SK-N-SH treated with all-trans-retinoic acid at 6 μM for 48 hours (cell line): ENCODE measurements at places on chromosomes 5 and 9.

- ATAC-seq: peak; percentile 79
These were observed 780.7 kb downstream of the NR2F1-AS1 start for GRCh38 chr5:92800365-92800764.

DNA sequence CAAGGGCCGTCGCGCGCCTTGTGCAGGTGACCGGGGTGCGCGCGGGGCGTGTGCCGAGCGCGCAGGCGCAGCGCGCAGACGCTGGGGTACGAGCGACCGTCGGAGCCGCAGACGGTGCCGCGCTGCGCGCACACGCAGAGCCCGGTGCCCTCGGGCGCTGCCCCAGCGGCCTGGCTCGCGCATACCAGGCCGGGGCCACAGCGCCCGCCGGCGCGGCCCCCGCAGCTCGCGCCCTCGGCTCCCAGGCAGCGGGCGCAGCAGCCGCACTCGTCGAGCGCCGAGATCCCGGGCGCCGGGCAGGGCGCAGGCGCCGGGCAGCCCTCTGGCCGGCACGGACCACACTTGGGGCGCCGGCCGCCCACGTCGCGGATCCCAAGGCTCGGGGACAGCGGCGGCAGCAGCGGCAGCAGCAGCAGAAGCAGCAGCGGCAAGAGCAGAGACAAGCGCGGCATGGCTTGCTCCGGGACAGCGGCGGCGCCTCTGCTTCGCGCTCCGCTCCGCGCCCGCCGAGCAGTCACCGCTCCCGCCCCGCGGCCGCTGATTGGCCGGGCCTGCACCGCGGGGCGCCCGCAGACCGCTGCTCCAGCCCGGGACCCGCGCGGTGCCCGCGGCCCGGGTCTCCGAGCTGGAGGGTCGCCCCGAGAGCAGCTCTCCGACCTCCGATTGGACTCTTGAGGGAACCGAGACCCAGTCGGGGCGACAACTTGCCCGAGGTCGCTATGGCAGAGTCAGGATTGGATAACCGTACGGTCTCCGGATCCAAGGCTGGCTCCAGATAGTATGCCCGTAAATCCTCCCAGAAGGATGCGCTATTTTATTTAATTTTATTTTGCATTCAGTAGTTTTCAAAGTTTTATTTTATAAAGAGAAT lies at the start of gene IGFBPL1:
Gene IGFBPL1, minus strand, starts transcription at position 482 of the 871 bp plus-strand sequence. Its CDS starts 30 bp downstream, at position 452.
- peak; percentile 62 for ATAC-seq

DNA sequence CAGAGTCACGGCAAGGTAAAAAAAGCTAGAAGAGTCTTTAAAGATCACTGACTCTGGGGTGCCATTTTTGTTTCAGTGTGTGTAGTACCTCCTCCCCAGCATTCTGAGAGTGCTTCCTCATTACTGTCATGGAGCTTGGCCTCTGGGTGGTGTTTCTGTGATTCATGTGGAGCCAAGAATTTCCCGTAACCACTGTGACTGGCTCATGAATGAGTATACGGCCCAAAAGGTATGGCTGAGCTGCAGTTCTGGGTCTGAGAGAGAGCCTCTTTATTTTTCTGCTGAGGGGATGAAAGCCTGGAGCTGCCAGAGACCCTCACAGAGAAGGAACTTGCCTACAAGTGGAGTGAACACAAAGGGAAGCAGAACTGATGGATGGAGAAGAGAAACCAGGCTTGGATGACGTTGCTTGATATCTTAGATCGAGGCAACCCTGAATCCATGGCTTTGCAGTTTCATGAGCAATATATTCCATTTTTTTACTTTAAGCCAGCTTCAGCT lies 85.6 kb downstream of the PTTG1 start:
- ATAC-seq: peak; percentile 45

GRCh38 chr9:131574730-131575640 lies 29.7 kb downstream of the PRRT1B start:
- no peak for ATAC-seq

GRCh38 chr9:70539526-70539925 lies 125.1 kb upstream of the KLF9 start:
- no peak for ATAC-seq

DNA sequence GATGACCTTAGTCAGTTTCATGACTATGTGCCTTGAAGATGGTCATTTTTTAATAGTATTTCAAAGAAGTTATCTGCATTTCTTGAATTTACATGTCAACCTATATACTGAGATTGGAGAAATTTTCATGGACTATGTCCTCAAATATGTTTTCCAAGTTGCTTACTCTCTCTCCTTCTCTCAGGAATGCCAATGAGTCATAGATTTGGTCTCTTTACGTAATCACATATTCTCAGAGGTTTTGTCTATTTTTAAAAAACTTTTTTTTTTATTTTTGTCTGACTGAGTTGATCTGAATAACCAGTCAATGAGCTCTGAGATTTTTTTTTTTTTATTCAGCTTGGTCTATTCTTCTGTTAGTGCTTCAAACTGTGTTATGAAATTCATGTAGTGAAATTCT lies 374.7 kb upstream of the GRIN3A start:
- ATAC-seq: no peak

DNA sequence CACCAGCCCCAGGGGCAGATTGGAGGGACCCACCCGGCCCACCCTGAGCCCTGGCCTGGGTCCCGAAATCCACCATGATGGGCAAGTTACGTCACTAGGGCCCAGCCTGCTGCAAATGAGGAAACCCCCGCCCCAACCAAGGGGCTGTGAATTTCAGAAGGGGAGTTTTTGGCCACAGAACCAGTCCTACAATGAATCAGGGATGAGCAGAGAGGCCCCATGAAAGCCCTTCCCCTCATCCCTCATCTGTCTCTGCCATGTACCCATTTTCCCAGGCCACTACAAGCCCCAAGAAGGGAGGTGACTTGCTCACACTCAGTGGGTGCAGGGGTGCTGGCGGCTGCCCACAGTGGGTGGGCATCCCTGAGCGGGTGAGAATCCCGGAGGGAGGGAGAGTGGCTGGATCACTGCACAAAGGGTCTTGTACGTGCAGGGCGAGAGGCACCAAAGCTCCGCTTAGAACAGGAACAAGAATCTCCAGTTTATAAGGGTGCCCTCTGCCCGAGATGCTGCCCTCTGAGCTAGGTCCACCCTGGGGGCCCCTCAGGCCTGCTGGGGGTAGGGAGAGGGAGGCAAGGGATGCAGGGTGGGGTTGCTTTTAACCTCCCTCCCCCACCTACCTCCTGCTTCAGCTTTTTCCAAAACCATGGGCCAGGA lies 10.4 kb upstream of the TCF7 start:
- no peak for ATAC-seq

- peak; percentile 51 for ATAC-seq
These were observed 6.4 kb upstream of the NOTCH1 start for GRCh38 chr9:136552117-136552703.

GRCh38 chr5:160369990-160370712 lies at the start of gene C1QTNF2:
TSS of gene C1QTNF2 (minus strand) at chr5:160370626. CDS start at chr5:160355011, 15,615 bp downstream.
- ATAC-seq: peak; percentile 92

DNA sequence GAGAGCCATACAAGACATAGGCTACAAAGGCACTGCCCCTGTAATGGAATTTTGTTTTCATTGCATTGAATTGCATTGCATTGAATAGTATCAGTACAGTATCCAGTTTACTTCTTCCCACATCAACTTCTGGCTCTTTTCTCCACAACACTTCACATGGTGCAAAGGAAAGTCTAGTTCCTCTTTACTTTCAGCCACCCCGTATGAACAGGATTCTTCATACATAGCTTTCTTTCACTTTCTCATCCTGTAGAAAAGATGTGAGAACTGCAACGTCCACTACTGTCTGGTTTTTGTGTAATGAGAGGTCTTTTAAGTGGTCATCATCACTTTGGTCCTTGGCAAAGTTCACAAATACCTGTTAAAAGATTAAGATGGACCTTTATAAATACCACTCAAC lies 20.2 kb downstream of the NIPSNAP3B start:
- no peak for ATAC-seq

- no peak for ATAC-seq
These were observed 656.2 kb upstream of the PTPRD start for GRCh38 chr9:11269036-11269435.

- ATAC-seq: peak; percentile 5; the same call in 2 of the 3 replicates
These were observed 599 bp downstream of the LYRM7 start for GRCh38 chr5:131171276-131171810.

GRCh38 chr9:70581214-70581954 lies 166.9 kb upstream of the KLF9 start:
- ATAC-seq: peak; percentile 43

GRCh38 chr9:93036887-93037475 lies 21.5 kb upstream of the SUSD3 start:
- ATAC-seq: no peak

DNA sequence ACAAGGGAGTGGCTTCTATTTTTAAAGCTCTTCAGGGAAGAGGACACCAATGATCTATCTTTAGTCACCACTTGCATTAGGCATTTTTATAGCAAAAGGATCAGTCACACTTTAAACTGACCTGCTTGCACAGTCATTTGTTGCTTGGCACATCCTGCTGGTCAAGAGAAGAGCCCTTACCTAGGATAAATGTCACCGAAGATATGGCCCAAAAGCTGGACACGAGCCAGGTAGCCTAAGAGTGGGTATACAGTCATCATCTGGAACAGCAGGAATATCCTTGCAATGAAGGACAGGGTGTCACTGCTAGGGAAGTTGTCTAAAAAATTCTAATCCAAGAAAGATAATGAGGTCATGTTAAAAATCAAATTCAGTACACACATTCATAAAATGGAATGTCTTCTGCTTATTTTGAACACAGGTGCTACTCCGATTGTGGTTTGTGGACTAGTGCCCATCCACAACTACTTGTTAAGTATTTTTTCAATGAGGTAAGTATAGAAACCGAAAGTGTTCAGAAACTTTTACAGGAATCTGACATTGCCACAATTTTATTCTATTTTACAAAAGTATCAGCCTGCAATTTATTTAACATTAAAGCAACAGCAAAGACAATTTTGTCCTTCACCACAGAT lies 78.4 kb downstream of the SLC38A9 start:
- no peak; the same call in 2 of the 3 replicates for ATAC-seq

GRCh38 chr9:102911185-102911584 lies 83.9 kb upstream of the CYLC2 start:
- ATAC-seq: no peak

DNA sequence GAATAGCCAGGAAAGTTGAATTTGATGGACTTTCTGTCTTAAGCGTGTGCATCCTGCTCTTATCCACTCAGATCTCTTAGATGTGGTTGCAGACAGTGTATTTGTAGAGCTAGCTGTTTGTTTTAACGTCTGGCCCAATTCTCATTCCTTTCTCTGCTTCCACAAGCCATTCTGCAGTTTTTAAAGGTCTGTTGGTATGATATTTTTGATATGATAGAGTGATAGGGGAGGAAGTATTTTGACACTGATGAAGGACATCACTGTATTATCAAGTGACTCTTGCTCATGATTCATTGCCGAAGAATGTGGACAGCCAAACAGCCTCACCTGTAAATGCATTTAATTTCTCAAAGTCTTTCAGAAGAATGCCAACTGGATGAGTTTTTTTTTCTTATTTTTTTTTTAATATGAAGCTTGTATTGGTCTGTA lies 4.5 kb downstream of the TJP2 start:
- no peak for ATAC-seq

GRCh38 chr9:125743682-125744428 lies 3.3 kb upstream of the PBX3 start:
- no peak for ATAC-seq

DNA sequence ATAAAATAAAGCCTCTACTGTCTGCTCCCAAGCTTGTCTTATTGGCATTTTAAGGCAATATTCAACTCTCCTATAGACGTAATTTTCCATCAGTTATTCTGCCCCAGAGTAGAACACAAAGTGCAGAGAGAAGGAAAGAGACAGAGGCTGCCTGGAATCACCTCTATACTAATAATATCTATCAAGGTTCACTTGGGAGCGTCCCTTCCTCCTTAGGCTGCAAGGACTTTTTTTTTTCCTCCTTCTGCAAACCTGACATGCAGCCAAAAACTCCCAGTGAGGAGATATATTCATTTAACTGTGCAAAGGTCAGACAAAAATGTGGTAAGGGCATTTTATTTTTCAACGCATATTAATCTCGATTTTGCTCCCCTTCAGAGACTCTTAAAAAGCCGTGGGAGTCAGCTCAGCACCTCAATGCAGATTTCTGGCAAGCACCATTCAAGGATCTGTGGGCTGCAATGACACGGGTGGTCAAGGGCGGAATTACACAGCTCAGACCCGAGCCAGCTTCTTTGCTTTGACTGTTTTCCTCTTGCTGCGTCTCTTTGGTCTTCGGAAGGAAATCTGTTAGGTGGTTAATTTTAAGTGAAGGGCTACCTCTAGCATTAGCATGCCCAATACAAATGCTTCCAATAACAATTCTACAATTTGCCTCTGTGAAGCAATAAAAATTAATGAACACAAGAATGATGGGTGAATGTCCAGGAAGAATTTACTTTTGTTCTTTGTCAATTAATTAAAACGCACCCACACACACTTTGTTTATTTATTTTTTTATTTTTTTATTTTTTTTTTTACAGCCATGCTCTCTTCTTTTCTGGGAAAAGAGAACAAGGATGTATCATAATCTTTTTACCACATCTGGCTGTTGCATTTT lies 587.7 kb upstream of the GRAMD2B start:
- peak; percentile 74 for ATAC-seq

GRCh38 chr9:89606049-89606623 lies 1.3 kb downstream of the GADD45G start:
- peak; percentile 81 for ATAC-seq

- ATAC-seq: no peak
These were observed 70.2 kb downstream of the ZNF608 start for GRCh38 chr5:124675931-124676846.

DNA sequence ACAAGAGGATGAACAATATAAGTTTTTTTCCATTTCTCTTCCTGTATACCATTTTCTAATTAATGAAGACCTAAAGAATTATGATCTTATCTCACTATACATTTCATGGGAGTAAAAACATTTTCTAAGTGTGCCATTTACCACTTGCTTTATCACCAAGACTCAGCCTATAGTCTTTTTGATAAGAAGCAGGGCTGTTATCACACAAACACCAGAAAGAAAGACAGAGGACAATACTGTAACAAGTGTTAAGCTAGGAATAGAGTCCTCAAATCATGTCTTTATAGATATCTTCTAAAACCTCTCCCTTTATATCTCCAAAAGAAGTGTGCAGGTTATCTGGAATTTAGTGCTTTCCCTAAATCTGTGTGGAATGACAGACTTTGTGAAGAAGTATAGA lies 119.7 kb downstream of the FAM174A start:
- no peak for ATAC-seq

DNA sequence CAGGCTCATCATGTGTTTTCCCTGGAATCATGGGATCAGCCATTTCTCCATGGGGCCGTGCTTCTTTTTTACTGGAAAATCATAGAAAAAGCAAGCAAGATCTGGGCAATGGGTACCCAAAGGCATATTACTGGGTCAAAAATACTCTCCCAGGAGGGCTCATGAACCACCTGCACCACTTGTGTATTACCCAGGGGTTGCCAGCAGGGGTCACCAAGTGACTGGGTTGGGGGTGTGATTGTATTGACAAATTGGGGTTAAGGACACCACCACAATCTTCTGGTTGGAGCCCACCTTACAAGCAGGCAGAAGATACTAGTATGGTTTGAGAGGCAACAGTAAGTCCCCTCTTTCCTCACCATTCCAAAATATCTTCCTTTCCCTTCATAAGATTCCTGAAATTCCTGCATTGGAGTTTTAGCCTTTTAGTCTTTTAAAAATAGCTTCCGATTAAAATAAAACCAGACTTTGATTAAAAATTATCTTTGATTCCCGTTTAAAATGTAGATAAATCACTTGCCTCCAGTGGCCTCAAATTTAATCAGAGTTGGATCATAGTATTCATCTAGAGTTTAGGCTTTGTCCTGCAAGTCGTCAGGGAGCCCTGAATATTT lies 603.3 kb downstream of the KIF4B start:
- no peak for ATAC-seq
